ENCODE measurements at places on chromosomes 4 and X. TPM values are rescaled to one million over a fixed set of nuclear protein-coding genes. Genes with fewer than 3 reads are reported as not detected.

Gene PCDH18
- total RNA-seq = 73.0 TPM

Gene TMEM150C
- total RNA-seq = 0.34 TPM

Gene PPP4R3C
- not detected for total RNA-seq

Gene CYLC1
- total RNA-seq = not detected

Gene PASD1
- not detected for total RNA-seq

Gene FATE1
- total RNA-seq = not detected

Gene HPSE
- 0.59 TPM for total RNA-seq

Gene SLC4A4
- total RNA-seq = 1.5 TPM

Gene CT47B1
- not detected for total RNA-seq

Gene SMIM31
- total RNA-seq = not detected

Gene TMEM156
- 1.8 TPM for total RNA-seq

Gene XG
- not detected for total RNA-seq

Gene IGFBP7
- 26.7 TPM for total RNA-seq

Gene FUNDC1
- 14.1 TPM for total RNA-seq

Gene GAB1
- 4.6 TPM for total RNA-seq

Gene DCAF4L1
- not detected for total RNA-seq

Gene ALB
- total RNA-seq = 0.34 TPM

Gene P2RY10
- not detected for total RNA-seq

Gene EDNRA
- 3.2 TPM for total RNA-seq

Gene YTHDC1
- total RNA-seq = 20.5 TPM

Gene PALLD
- total RNA-seq = 51.1 TPM

Gene CASP6
- 43.7 TPM for total RNA-seq

Gene DCUN1D4
- 16.6 TPM for total RNA-seq

Gene FNIP2
- total RNA-seq = 7.1 TPM

Gene ACE2
- not detected for total RNA-seq

Gene APOOL
- total RNA-seq = 7.2 TPM

Gene SPANXC
- not detected for total RNA-seq

Gene PDE5A
- 77.8 TPM for total RNA-seq

Gene HS3ST1
- total RNA-seq = not detected

Gene F8A2
- not detected for total RNA-seq

Gene ELOVL6
- 40.3 TPM for total RNA-seq

Gene POF1B
- total RNA-seq = not detected

Gene PLP1
- total RNA-seq = under 0.01 TPM

Gene FOXR2
- total RNA-seq = not detected

Gene CTAG1A
- not detected for total RNA-seq

Gene STS
- total RNA-seq = 1.5 TPM

Gene AVPR2
- total RNA-seq = 0.50 TPM

Gene AMMECR1
- 8.8 TPM for total RNA-seq

Gene ENPEP
- total RNA-seq = 0.15 TPM

Gene TLR3
- 1.0 TPM for total RNA-seq

Gene ATOH1
- total RNA-seq = not detected

Gene C1QTNF7
- total RNA-seq = 1.2 TPM

All from bronchus fibroblast of lung (primary cell).